ENCODE measurements at places on chromosomes 11 and 22.

GRCh38 chr22:49827853-49828598 lies at the start of gene BRD1:
TSS of gene BRD1 (minus strand) at chr22:49827873. CDS start at chr22:49824317, 3,556 bp downstream.
- peak; percentile 84 for DNase-seq

- no peak for DNase-seq
Measured at GRCh38 chr22:40594924-40595323, 41.6 kb downstream of the MRTFA start.

DNA sequence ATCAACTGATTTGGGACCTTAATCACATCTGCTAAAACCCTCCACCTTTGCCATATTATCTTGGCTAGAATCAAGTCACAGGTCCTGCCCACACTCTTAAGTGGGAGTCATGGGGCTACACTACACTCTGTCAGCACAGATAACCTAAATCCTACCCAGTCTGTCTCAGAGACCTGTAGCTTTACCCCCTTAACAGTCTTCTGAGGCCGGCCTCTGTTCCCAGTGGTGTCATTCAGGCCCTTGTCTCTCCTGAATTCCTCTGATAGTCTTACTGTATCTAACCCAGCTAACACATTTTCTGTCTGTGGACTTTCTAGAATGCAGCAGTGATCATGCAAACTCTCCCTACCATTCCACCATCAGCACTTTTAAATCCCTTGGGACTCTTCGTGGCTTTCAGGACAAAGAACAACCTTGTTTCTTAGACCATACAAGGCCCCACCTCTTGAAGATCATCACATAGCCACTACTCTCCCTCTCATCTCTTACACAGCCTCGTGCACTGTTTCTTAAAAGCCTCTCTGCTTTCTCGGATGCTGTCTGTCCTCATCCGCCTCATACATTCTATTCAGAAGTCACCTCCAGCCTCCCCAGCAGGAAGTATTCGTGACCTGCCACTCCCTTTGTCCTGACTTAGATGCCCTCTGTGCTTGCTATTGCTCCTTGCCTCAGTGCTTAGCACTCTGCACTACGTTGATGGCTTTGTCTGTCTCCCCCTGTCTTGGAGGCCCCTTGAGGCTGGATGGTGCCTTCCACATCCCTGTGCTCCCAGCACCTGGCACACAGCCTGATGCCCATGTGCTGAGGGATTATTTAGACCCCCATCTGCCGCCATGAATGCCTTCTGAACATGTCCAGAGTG lies 57.9 kb downstream of the PANX1 start:
- DNase-seq = no peak

GRCh38 chr22:31305194-31305593 lies 12.9 kb upstream of the PIK3IP1 start:
- DNase-seq = no peak

DNA sequence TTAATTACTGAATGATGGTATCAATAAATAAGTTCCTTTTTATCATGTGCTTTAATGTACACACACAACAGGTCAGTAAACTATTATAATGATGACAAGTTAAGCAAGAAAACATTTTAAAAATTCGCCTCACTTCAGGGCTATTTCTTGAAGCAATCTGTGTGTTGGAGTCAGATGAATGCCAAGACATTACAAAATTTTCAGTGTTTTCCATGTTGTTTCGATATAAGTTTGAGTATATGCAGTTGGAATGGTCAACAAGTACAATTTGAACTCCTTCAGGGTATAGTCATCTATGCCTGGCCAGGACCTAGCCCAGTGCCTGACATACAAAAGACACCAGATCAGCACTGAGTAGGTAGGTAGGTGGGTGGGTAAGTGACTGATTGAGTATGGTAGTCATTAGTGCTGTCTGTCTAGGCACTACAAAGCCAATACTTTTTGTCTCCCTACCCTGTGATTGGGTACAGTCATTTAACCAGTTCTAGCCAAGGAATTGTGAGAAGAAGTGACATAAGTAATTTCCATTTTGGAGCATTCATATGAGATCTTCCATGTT lies 7.5 kb downstream of the PRCP start:
- no peak for DNase-seq

DNA sequence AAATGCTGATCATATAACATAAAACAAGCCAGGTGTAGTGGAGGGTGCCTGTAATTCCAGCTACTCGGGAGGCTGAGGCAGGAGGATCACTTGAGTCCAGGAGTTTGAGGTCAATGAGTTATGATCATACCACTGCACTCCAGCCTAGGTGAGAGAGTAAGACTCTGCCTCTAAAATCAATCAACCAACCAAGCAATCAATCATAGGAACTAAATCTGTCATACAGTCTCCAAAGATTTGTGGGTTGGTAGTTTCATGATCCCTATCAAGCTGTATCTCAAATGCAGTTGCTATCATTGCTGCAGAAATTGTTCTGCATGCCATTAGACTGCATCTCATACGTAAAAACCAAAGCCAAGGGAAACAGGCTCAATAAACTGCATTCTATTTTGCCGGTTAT lies 33.1 kb downstream of the NARS2 start:
- no peak for DNase-seq

GRCh38 chr11:123439616-123440015 lies 9.5 kb downstream of the GRAMD1B start:
- no peak for DNase-seq

GRCh38 chr11:11612439-11612838 lies 9.4 kb downstream of the GALNT18 start:
- DNase-seq = no peak

GRCh38 chr22:24188705-24189248 lies 7.5 kb downstream of the SUSD2 start:
- no peak for DNase-seq

DNA sequence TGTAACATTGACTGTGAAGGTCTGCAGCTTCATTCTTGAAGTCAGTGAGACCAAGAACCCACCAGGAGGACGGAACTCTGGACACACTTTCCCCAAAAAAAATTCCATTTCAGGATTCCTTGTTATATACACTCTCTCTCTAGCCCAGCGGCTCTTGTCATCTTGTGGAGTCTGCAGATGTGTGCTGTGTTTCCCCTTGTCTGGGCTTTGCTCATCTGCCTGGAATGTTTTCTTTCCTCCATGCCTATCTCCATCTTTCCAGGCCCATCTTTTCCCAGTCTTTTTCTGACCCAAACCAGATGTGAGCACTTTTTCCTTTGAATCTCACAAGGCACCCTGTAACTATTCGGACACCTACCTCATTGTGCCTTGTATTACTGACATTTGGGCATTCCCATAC lies 5.1 kb upstream of the DRG1 start:
- DNase-seq = no peak

DNA sequence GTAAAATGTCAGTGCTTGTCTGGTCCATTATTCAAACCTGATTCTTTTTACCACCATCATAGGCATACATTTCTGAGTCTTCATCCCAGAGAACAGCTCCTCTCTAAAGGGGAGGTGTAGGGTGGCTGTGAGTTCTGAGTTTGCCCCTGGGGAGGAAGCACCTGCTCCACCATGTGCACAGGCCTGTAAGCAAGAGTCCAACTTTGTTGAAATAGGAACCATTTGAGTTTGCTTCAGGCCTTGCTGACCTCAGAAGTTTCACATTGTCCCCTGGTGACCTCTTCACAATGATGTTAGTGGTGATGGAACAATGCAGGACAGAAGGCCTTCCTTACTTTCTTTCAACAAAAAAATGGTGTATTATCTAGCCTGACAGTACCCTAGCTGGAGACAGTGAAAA lies 54.6 kb upstream of the TOP3B start:
- DNase-seq = no peak

GRCh38 chr22:33188326-33188725 lies 130.1 kb upstream of the SYN3 start:
- peak; percentile 68 for DNase-seq

- no peak for DNase-seq
Measured at GRCh38 chr11:91707652-91708482, 516.8 kb upstream of the FAT3 start.

DNA sequence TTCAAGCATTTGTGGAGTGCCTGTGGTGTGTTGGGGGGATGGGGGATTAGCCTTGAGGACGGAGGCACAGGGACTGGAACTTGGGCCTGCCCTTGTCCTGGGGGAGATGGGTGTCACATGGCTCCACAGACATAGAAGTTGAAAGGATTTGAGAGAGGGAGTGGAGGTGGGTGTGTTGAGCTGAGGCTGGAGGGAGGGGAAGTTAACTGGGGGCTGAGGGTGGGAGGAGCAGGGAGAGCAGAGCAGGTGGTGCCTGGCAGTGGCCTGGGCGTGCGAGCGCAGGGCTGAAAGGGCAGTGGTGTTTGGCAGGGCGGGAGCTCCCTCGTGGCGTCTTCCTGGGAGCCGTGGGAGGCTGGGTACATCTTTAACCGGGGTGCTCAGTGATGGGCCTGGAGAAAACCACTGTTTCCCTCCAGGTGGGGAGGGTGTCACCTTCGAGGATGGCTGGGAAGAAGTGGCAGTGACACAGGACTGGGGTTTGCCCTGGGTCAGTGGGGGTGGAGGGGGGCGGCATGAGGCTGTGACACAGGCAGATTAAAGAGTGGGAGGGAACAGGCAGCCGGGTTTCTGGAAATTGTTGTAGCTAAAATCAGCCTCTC lies 45.5 kb downstream of the AP2A2 start:
- DNase-seq = no peak

DNA sequence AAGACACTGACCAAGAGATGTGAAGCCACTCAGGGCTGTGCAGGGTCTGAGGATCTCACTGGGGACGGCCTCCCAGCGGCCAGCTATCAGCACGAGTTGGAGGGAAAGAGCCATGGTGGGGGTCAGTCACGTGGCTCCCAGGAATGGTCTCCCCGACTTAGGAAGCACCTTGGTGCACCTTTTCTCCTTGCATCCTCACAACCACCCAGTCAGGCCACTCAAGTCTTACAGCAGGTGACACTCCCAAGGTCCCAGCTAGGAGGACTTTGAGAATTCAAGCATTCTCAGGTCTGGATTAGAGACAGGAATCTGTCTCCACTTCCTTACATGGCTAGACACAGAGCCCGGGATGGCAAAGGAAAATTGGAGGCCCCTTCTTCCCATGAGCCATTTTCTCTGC lies 2.7 kb downstream of the RNASEH2C start:
- no peak for DNase-seq

DNA sequence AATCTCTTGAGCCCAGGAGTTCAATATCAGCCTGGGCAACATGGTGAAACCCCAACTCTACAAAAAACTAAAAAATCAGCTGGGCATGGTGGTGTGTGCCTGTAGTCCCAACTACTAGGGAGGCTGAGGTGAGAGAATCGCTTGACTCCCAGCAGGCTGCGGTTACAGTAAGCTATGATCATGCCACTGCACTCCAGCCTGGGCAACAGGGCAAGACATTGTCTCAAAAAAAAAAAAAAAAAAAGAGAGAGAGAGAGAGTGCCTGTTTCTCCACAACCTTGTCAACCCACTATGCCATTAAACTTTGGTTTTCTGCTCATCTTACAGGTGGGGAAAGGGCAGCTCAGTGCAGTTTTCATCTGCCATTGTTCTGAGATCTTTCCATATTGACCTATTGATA lies 5.1 kb downstream of the FOLR3 start:
- no peak for DNase-seq

GRCh38 chr11:5243816-5244180 lies 5.9 kb downstream of the HBG1 start:
- DNase-seq = no peak

- DNase-seq = peak; percentile 21
Measured at GRCh38 chr11:11856638-11857037, 14.9 kb downstream of the USP47 start.

GRCh38 chr11:117679461-117679860 lies 117.6 kb downstream of the DSCAML1 start:
- no peak for DNase-seq

GRCh38 chr11:30360741-30361140 lies 37.8 kb downstream of the ARL14EP start:
- no peak for DNase-seq

- no peak for DNase-seq
Measured at GRCh38 chr11:68844376-68844775, 2.7 kb upstream of the CPT1A start.

DNA sequence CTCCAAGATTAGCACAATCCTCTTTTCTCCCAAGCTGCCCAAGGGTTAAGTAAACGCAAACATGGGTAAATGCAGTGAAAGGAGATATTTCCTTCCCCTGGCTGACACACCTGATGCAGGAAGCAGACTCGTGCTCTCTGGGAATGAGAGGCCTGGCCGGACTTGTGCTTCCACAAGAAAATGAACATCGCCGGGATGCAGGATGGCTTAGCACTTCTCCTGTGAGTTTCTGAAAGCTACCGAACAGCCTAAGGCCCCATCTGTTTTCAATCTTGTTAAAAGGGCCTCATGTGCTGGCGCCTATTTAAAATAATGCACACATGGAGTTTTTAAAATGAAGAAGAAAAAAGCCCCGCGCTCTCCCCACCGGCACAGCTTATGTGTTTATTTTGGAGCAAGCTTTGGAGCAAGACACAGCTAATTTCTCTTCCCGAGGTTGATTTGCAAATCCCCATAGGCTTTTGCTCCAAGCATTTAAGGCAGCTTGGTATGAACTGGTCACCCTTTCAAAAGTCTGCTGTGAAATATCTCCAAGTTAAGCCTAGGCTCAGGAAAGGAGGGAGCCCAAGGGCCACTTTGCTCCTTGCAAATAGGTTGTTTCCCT lies 100.9 kb downstream of the SYN3 start:
- no peak for DNase-seq

- DNase-seq = no peak
Measured at GRCh38 chr11:2942447-2942846, 13.2 kb upstream of the PHLDA2 start.

- DNase-seq = no peak
Measured at GRCh38 chr11:95093548-95093947, 3.9 kb downstream of the ENDOD1 start.

- no peak for DNase-seq
Measured at GRCh38 chr11:124880290-124880611, 15.0 kb downstream of the ROBO3 start.

DNA sequence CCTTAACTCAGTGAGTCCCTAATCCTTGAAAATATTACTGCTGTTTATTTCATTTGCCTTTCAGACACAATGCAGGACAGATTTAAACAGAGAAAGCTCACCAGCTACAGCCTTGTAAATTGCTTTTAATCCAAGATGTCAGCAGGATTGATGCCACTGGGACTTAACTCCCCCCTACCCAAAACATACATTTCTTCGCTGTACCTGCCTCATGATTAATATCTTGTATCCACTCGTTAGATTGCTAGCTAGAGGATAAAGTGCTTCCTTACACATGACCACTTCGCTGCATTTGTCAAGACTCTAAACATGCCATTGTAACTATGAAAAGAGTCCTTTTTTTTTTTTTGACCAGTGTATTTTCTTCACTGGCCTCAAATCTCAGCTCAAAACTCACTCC lies 182.7 kb upstream of the MTMR2 start:
- DNase-seq = no peak

DNA sequence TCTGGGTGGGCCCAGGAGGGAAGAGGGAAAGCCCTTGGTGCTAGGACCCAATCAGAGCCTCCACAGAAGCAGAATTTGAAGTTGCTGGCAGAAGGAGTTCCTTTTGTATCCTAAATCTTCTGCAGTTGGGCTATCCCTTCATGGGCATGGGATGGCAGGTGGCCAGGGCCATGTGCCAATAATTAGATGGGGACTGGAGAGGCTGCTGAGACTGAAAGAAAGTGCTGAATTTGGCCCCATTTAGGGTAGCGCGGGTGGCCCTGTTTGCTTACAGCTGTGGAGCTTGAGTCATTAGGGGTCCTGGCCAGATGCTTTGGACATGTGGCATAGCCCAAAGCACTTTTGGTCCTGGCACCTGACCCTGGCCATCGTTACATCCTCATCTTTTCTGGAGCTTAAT lies 27.1 kb downstream of the PARVA start:
- DNase-seq = no peak

- DNase-seq = no peak
Measured at GRCh38 chr11:69808667-69809086, 10.5 kb downstream of the FGF3 start.

- DNase-seq = no peak
Measured at GRCh38 chr11:43577566-43578264, 102.8 kb upstream of the HSD17B12 start.

GRCh38 chr11:74138572-74138971 lies 32.2 kb downstream of the C2CD3 start:
- peak; percentile 98 for DNase-seq
